ENCODE measurements at places on chromosomes 4 and X.
A peak's percentile ranks its signal among the peaks of the same experiment; 100 is the strongest.

DNA sequence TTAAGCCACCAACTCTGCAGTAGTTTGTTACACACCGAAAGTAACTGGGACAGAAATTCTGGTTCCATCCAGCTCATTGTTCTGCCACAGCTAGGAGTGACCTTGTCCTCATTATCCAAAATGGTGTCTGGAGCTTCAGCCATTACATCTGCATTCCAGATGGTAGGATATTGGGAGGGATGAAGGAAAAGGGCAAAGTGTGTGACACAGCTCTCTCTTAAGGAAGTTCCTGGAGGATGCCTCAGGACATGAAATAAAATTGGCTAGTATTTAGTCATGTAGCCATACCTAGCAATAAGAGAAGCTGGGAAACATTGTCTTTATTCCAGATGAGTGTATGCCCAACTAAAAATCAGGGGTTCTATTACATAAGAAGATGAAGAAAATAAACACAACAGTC, 262.0 kb downstream of the BCOR start:
- DNase-seq, result no peak

- DNase-seq, result no peak
Measured at GRCh38 chrX:116384406-116384954, 51.9 kb upstream of the SLC6A14 start.

- DNase-seq, result no peak
Measured at GRCh38 chr4:19478791-19479190, 772.9 kb upstream of the SLIT2 start.

DNA sequence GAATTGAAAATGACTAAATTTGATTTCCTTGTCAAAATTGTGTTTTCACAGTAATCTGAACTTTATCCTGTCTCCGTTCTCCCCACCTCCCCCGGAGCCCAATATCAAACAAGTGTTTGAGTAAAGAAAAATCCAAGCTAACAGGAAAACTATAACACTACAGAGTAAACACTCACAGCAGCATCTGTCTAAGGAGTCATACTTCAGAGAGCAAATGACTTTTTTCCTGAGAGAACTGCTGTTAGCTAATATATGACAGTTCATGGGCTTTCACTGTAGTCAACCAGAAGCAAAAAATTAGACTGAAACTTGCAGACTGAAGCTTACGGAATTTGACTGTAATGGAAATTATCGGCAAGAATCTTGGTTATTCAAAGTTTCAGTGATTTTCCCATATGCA, 321.7 kb downstream of the ANKRD50 start:
- DNase-seq, result no peak

DNA sequence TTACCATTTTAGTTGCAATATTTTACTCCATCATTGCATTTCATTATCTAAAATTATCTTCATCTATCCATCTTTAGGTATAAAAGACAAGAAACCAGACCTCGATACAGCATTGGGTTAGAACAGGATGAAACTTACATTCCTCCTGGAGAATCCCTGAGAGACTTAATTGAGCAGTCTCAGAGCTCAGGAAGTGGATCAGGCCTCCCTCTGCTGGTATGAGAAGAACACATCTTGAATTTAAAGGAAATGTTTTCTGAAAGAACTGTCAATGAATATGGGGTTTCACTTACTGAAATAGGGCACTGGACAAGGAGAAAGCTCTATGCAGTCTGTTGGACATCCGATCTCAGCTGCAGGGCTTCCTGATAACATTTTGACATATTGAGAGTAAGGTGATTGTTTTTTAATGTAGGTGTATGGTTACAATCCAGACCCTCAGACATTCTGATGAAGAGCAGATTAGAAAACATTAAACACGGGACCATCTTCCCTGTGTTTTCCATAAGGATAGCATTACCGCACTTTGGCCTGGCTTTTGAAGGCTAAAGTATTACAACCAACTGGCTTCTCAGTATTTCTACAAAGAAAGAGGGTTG, 367.2 kb downstream of the BMPR1B start:
- DNase-seq, result no peak

DNA sequence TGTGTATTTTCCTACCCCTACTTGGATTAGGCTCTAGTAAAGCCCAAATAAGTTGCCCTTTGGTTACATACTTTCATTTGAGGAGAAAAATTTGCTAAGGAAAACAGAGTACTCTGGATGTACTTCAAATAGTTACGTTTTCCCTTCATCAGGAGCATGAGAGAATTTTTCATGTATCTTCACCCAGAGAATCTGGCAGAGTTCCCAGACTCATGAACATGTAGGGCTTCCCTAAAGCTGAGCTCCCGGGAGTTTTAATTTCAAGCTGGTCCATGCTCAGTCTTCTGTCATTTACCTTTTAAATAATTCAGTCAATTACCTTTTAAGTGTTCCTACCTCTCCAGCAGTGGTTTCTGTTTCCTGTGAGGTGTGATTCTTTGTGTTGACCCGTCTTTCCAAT, 367.5 kb upstream of the GRID2 start:
- no peak for DNase-seq

DNA sequence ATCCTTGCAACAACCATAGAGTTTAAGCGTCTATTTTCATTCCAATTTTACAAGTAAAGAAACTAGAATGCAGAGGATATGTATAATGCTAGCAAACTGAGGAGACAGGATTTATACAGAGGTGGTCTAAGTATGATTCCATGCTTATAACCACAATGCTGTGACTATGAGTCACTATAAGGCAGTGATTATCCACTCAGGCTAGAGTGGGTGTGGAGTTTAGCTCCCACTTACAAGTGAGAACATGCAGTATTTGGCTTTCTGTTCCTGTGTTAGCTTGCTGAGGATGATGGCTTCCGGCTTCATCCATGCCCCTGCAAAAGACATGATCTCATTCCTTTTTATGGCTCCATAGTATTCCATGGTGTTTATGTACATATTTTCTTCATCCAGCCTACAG, 41.6 kb upstream of the EDA2R start:
- no peak for DNase-seq

- DNase-seq, result no peak
Measured at GRCh38 chr4:15410750-15411149, 17.1 kb upstream of the C1QTNF7 start.

DNA sequence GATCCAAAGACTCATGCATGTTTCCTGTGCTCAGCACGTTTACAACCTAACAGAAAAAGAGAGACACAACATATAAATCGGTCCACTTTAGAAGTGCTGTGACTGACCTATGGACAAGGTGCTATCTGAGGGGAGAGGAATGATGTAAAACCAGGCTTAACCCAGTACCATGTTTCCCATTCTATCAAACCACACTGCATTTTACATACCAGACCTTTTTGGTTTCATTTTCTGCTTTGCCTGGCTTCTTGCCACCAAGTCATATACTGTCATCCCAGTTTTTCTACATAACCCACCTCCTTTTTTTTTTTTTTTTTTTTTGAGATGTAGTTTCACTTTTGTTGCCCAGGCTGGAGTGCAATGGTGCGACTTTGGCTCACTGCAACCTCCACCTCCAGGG, 82.2 kb downstream of the KLF8 start:
- DNase-seq, result no peak

DNA sequence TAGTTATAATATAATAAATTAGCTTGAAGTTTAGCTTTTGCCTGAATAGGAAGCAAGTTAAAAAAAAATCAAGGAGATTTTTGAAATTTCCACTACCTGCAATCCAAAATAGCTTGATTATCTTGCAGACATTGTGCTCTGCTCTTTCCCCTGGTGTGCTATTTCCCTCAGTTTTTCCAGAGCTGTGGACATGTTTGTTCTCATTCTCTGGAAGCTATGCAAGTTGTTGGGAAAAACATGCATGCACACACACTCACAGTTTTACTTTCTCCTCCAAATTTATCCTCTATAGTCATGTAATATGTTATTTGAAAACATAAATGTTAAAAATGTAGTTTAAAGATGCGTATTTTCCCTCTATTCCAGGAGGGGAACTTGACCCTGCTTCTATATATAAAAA, 225.8 kb upstream of the ARSJ start:
- no peak for DNase-seq

DNA sequence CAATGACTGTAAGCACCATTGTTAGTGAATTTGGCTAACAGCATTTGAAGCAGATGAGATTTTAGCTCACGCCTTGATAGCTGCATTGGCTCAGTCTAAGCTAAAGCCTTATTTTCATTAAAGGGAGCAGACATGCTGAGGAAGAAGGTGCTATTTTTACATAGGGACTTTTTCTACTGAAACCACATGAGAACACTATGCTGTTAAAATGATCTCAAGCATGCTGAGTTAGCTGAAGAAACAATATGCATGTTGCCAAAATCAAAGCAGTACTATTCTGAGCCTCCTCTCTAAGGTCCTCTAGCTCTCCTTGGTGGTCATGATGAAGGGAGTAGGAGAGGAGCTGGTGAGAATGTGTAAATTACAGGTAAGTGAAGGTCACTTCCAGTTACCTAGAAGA, 134.4 kb upstream of the JADE1 start:
- DNase-seq, result no peak

- no peak for DNase-seq
Measured at GRCh38 chr4:165403637-165404036, 24.8 kb downstream of the CPE start.

- DNase-seq, result no peak
Measured at GRCh38 chr4:11287055-11287454, 141.6 kb downstream of the HS3ST1 start.

GRCh38 chrX:40835526-40835925, 100.2 kb upstream of the MED14 start:
- DNase-seq, result no peak

- no peak for DNase-seq
Measured at GRCh38 chr4:25424539-25425228, 47.6 kb downstream of the ANAPC4 start.

GRCh38 chr4:8016527-8016926, 76.9 kb upstream of the AFAP1 start:
- no peak for DNase-seq

DNA sequence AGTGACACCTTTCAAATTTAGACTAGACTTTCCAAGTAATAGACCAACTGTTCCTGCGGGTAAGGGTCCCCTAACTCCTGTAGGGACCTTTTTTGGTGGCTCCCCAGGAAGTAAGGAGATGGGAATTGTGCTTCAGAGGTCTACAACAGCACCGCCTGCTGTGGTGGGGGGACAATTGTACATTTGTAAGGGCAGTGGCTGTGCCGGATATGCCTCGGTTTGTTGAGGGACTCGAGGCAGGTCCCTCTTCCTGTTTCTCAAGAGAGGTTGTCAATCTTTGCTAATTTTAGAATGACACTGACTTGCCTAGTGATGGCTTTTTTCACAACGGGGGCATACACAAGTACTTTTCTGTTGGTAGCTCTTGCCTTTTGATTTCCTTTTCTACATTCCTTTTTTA, 15.5 kb upstream of the HSD17B11 start:
- DNase-seq, result no peak

DNA sequence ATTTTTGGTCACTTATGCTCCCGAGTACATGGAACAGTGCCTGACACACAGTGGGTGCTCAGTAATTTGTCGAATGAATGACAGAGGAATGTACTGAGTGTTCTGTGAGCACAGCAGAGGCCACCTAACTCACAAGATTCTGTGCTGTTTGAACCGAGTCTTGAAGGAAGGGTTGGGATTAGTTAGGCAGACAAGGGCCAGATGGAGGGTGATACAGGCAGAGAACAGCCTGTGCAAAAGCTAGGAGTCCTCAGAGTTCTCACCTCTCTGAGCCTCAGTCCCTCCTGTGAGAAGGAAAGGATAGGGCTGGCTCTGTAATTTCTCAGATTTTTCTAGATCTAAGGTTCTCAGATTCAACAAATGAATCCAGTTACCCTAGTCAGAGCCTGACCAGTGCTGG, 108.8 kb downstream of the NHSL2 start:
- DNase-seq, result no peak

DNA sequence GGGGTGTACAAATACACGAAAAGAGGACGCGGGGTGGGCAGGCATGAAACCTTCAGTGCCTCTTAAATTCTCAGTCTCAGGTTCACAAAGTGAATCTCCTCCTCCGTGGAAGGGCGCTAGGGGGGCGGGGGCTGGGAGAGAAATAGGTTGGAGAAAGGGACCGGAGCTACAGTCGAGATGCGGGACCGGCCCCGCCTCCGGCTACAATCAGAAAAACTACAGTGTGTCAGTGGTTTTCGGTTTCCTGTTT, 3.4 kb downstream of the MAML3 start:
- peak; percentile 48 for DNase-seq

DNA sequence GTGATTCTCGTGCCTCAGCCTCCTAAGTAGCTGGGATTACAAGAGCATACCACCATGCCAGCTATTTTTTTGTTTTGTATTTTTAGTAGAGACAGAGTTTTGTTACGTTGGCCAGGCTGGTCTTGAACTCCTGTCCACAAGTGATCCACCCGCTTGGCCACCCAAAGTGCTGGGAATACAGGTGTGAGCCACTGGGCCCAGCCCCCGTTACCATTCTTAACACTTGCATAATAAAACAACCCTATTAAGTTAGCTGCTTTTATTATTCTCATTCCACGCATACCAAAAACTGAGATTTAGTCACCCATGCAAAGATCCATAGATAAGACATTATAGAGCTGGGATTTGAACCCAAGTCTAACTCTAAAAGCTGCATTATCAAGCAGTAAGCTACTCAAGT, 6.0 kb upstream of the TEX13A start:
- DNase-seq, result no peak

GRCh38 chr4:150960818-150961217, 54.3 kb downstream of the LRBA start:
- DNase-seq, result peak; percentile 41
